Amniotic stem cell (primary cell): ENCODE measurements at places on chromosomes 2 and 18.

- DNase-seq = no peak
Observed at GRCh38 chr2:192053921-192054320, 140.8 kb downstream of the TMEFF2 start.

DNA sequence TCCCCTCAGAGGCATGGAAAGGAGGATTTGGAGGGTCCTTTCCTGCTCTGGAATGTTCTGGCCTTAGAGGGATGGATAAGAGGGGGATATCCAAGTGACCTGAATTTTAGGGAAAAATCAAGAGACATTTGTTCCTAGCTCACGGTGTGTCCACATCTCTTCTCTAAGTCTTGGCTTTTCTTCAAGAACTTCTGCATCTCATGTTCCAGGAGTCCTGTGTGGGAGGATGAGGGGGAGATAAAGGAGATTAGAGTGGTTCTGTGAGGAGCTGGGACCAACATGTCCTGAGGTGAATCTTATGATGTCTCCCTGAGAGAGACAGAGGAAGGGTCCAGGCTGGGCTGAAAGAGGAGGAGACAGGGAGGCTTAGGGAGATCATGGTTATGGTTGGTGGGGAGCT, 11.7 kb downstream of the EMX1 start:
- DNase-seq = no peak

- no peak for DNase-seq
Observed at GRCh38 chr18:60649107-60649506, 276.5 kb upstream of the MC4R start.

DNA sequence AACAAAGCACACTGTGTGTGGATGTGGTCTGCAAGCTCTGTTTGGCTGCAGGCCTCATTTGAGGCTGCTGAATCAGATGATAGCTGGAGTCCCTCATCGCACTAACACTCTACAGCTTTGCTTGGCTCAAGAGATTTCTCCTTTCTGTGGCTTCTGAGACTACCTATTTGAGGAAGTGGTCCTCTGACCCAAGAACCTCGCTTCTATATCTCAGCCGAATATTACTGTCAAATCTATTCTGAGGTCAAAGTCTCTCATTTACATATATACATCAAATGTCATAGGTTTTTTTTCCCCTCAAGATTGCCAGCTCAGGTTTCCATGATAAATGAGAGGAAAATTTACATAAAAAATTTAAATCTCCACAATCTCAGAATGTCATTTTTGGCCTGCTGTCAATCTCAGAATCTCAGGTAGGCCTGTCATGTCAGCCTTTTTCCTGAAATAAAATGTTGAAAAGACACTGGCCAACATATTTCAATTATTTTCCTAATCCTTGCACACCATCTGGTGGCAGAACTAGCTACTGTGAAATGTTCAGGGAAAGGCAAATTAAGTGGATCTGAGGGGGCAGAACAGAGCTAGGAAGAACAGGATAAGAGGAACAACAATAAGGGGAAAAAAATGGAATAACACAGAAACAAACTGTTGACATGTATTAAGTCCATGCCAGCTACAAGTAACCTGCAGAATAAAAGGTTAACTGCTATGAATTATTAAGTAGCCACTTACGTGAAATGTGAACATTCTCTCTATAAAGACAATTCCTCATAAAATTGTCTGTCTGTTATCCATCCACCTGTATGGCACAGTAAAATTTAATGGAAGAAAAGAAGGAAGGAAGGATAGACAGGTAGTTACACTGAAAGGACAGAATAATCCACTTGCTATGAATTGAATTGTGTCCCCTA, 39.3 kb downstream of the AP1S3 start:
- DNase-seq = no peak

DNA sequence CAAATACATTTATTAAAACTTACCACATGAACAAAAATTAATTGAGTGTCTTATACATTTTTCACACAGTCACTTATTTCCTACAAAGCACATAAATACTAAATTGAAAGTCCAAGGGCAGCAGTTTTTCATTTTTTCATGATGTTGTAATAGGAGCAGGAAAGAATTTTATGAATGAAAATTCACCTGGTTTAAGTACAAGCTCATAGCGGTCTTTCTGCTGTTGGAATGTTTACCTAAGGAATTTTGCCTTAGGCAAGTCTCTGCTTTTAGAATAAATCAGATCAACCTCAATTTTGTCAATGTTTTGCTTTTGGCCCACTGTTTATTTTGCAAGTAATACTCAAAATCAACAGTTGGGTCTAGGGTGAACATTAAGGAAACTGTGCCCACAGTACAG, 40.0 kb downstream of the ETAA1 start:
- DNase-seq = no peak

DNA sequence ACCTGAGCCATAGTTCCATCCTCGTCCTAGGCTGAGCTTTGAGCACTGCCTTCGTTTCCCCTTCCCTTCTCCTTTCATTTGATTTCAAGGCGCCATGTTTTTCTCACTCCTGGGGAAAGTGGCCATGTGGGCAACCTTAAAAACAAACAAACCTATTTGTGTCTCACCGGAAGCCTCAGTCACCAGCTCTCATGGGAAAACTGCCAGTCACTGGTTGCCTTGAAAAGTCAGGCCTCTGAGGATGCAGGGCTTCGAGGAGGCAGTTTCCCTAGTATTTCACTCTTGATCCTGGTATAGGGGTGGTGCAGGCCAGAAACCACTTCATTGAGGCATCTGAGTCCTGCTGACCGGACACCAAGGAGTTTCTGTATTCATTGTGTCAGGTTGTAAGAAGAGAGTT, 59.2 kb upstream of the TRIB2 start:
- no peak for DNase-seq

- no peak for DNase-seq
Observed at GRCh38 chr2:10931710-10932255, 20.0 kb downstream of the KCNF1 start.

DNA sequence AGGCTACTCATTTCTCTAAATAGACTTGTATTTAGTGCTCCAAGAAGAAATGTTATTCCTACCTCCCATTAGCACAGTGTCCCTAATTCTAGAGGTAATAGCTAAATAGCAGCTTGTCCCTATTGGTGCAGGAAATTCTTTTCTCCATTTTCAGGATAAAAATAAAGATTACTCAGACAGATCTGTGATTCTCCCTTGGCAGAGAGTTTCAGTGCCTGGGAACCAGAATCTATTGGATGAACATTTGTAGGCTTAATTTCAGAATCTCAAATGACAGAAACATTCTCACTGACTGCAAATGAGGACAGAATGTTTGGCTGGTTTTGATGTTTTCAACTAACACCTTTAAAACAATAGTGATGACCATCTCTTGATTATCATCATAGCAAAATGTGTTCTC, 33.3 kb upstream of the LGALSL start:
- no peak for DNase-seq

DNA sequence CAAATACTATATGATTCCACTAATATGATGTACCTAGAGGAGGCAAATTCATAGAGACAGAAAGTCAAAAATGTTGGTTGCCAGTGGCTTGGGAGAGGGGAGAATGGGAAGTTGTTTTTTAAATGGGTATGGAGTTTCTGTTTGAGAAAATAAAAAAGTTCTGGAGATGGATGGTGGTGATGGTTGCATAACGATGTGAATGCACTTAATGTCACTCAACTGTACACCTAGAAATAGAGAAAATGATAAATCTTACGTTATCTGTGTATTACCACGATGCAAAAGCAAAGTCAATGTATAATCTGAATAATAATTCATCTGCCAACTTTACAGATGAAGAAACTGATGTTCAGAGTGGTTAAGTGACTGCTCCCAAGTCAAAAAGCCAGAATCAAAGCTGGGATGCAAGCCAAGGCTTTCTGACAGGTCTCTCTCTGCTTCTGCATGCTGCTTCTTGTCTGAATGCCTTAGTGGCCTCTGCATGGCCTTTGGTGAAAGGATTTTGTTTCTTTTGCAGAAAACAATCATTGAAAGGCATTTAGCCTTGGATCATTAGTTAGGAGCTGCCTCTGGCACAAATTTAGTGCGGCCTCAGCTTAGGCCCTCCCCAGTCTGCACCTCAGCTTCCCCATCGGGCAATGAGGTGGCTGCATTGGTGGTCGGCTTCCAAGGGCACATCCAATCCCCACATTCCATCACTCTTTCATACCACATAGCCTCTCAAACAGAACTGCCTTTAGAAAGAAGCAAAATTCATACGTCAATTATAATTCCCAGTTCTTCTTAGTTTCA, 46.5 kb upstream of the MYCN start:
- DNase-seq = no peak

- no peak for DNase-seq
Observed at GRCh38 chr2:241135737-241136136, 13.5 kb downstream of the PASK start.

GRCh38 chr2:203567691-203568090, 32.6 kb upstream of the RAPH1 start:
- no peak for DNase-seq

DNA sequence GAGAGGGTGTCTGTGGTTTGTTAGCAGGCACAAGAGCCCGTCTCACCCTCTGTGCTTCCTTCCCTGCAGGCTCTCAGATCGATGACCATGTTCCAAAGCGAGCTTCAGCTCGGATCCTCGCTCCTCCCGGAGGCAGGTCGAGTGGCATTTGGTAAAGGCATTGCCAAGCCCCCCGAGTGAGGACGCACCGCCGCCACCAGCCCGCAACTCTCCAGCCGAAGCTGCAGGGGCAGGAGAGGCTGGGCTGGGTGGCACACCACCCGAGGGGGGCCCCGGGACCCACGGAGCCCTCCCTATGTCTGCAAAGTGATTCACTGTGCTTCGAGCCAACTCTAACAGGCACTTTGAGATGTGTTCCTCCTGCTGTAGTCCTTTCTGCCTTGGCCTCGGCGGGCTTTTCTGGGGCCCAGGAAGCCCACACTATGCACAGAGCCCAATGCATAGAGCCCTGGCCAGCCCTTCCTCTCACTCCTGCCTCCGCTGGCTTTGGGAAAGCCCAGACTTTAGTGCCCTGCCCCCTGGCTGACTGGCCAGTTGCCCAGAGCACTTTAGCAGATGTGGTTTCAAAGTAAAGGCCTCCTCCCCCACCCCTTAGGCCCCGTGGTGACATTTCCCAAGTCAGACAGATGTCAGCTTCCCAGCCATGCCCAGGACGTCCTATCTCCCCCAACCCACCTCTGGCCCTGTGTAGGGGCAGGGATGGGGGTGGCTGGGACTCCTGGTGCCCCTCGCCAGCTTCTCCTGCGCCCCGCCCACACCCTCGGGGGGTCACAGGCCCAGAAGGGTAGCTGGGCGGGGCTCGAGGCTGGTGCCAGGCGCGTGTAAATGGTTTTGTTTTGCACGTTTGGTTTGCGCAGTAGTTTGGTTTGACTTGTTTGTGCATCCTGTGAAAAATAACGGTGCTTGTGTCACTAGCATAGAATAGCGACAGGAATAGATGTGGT, 23.3 kb upstream of the MAPRE3 start:
- DNase-seq = no peak

DNA sequence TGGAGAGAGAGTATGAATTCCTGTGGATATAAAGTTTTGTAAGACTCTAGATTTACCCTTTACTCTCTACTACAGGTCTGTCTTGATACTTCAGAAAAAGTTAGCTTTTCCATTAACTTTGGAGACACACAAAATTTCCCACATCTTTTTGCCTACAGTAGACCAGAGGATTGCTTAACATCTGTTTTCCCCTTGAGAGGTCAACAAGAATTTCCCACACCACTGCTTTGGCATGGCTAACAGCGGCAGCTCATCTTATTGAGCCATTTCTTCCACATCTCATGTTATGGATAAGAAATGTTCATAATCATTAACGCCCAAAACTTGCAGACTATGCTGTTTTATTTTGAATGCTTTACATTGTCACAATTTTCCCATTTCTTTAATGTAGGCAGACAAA, 273.6 kb upstream of the RGPD4 start:
- DNase-seq = no peak

- no peak for DNase-seq
Observed at GRCh38 chr2:76039505-76039904, 328.8 kb upstream of the GCFC2 start.

- DNase-seq = peak; percentile 41
Observed at GRCh38 chr2:9205963-9206948, at the start of gene ASAP2. Gene ASAP2, plus strand, starts transcription at chr2:9206812. Its CDS starts 293 bp downstream, at chr2:9207105.

DNA sequence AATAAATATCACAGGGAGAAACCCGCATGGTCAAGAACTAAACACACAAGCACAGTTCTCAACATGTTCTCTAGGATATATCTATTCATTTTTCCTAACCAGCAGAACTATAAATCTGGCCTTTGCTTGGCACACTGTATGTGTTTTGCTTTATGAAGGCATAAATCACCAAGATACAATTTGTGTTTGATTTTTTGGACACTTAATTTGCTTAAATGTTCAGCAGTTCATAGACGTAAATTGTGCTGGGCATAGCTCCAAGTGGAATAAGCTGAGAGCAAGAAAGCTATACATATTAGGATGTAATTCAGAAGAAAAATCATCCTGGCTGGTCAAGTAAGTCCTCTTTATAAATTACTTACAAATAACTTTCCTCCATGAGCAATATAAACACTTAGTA, 341.5 kb upstream of the ATP5MC3 start:
- DNase-seq = no peak

- DNase-seq = no peak
Observed at GRCh38 chr2:232501794-232502390, 14.3 kb upstream of the ECEL1 start.

GRCh38 chr18:70181015-70181414, 24.5 kb downstream of the RTTN start:
- no peak for DNase-seq

GRCh38 chr2:189231719-189232323, 52.3 kb upstream of the COL5A2 start:
- DNase-seq = no peak
